Amniotic stem cell (primary cell): ENCODE measurements at places on chromosomes 7 and 10.

DNA sequence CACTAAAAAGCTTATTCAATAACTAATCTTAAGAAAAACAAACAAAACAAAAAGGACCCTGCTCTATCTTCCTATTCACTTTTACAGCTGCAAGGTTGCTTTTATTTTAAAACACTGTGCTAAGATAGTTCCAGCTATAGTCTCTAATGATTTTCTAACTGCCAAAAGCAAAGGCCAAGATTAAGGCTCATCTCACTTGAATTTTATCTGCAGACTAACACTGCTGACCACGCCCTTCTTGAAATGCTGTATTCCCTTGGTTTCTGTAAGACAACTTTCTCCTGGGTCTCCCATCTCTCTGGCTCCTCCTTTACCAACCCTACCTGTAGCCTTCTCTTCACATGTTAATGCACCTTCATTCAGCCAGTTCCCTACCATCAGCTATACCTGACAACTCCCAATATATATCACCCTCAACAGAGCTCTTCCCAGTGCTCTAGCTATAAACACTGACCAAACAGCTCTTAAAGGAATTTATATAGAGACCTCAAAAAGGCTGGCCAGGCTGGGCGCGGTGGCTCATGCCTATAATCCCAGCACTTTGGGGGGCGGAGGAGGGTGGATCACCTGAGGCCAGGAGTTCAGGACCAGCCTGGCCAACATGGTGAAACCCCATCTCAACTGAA, 11.7 kb downstream of the SRPK2 start:
- no peak for DNase-seq

DNA sequence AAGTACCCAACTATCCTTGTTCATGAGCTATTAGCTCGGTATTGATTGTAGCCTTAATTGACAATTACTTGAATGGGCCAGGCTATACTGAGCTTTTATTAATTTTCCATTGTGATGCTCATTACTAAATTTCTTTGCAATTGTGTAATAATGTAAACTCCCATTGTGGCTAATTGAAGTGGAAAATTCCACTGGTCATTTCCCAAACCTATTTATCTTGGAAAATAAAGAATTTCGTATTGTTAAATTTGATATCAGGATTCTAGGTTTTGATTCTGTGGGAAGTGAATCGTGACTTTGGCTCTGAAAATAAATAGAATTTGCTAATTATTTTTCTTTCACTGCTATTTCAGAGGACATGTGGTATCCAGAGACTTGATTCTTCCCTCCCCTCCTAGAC, 111.0 kb downstream of the RTKN2 start:
- DNase-seq, result no peak

DNA sequence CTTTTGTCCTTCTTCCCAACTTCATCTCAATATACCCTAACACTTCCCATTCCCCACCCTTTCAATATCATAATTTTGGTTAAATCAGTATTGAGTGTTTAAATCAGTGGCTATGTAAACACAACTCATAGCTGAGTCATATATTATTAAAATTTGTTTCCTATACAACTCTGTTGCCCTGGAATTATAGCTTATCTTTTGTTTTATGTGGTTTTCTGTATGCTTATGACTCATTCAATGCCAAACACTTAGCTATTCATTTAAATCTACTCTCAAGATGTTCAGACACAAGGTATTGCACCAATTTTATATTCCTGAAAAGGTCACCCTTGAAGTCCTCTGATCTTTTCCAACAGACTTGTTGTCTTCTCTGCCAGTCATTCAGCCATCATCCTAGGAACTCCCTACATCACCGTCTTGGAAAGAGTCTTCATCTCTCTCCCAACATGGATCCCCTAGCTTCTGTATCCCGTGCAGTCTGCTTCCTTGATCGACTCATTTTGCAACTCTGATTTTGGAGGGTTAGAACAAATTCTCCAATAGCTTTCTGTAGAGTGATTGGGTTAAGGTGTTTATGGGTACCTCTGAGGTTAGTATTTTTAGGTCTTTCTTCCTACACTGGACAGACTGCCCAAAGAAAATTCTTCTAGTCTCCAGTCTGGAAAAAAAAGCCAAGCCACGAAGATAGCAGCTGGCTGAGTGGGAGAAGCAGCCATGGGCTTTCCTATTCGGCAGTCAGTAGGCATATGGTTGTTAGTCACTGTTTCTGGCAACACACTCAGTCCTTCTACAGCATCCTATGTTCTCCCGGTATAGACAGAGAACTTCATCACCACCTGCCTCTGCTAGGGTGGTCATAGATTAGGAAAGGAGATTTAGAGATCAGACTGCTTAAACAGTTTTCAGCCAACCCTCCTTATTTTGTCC, 102.1 kb downstream of the CRPPA start:
- DNase-seq, result no peak

DNA sequence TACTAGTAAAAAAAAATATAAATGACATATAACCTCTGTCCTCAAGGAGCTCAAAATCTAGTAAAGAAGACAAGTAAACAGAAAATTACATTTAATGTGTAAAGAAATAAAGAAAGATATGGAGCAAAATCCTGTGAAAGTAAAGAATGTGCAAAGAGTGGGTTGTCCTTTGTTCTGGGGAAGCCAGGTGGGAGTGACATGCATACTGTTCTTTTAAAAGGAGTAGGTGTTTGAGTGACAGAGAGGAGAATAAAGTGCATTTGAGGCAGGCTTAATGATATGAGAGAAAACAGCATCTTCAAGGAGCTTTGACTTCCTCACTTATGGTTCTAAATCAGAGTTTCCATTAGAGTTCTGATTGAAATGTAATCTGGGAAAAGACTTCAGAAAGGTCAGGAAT, 22.0 kb downstream of the OR6V1 start:
- no peak for DNase-seq

- DNase-seq, result no peak
These were observed 167.9 kb downstream of the FRMD4A start for GRCh38 chr10:14162629-14163344.

DNA sequence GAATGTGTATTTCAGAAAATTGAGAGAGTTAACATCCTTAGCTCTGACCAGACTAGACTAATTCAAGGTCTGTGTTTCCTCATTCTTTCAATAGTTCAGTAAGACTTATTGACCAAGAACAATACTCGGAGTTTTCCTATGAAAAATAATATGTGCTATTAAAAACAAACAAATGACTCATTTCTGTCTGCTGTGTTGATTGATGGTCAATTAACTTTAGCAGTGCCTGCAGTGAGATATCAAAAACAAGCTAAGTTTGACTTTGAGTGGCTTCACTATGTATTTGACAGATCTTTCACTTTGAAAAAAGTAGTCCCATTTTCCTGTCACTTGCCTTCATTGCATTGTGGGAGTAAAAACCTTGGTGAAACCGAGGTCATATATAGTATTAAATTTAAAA, 91.0 kb downstream of the GNAT3 start:
- no peak for DNase-seq

DNA sequence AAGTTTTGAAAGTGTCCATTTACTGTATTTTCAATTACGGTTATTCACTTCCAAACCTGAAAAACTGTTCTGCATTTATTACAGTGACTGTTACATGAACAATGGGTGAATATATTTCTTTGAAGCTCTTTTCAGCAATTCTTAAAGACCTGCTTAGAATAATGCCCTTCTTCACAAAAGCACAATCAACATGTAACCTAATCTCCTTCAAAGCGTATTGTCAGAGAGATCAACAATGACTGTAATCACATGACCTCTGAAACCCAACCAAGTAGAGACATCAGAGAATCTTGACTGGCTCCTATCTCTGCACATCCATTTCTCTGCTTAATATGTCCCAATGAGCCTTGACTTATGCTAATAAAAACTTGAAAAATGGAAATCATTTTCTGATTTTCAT, 126.7 kb downstream of the NRCAM start:
- DNase-seq, result no peak

DNA sequence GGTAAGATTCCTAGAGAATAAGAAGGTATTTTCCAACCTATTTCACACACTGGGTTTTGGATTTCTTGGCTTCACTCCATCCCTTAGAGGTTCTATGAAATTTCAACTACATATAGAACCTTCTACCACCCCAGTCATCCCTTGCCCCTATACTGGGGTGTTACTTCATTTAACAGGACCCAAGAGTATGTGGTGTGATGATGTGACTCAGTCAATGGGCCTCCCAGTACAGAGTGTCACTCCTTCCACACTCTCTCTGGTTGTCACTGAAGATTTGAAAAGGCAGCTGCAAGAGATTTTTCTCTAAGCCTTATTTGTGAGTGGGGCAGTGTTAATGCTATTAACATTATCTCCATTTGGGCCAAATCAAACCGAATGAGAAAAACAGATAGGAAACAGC, 33.5 kb downstream of the FGFBP3 start:
- DNase-seq, result no peak

DNA sequence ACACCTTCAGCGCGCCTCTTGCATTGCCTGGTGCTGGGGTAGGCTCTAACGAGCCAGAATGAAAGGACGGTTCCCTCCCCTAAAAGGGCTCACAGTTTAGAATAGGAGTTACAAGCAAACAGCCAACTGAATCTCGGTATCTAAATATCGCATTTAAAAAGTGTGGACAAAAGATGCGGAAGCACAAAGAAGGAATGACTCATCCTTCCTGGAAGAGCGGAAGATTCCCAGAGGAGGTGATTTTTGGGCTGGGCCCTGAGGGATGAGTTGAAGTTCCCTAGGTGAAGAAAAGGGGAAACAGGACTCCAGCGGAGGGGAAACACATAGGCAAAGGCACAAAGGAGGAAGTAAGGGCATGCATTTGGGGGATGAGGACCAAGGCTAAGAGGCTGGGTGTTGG, 29.9 kb downstream of the SRRM3 start:
- DNase-seq, result no peak

DNA sequence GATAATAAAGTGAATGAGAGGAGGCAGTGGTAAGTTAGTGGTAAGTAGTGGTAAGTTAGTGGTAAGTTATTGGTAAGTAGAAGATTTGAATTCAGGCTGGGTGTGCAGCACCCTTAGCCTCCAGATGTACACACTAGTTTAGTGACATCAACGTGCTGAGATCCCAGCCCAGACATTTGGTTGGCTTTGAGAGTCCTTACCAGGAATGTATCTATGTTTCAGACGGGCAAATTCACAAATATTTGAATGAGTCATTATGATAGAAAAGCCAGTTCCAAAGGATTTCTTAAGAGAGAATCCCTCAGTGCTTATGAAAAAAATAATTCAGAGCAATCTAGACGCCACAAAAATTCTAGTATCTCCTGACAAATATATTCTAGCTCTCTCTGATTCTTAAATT, 70.0 kb downstream of the ARL4A start:
- DNase-seq, result peak; percentile 67

DNA sequence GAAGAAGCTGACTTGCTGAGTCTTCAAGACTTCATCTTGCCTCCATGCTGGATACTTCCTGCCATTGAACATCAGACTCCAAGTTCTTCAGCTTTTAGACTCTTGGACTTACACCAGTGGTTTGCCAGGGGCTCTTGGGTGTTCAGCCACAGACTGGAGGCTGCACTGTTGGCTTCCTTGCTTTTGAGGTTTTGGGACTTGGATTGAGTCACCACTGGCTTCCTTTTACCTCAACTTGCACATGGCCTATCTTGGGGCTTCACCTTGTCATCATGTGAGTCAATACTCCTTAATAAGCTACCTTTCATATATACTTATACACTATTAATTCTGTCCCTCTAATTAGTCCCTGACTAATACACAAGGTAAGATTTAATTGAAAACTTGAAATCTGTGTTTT, 361.7 kb upstream of the SEMA3C start:
- no peak for DNase-seq

- DNase-seq, result no peak
These were observed 12.5 kb downstream of the PRF1 start for GRCh38 chr10:70589762-70590654.

- no peak for DNase-seq
These were observed 97.5 kb downstream of the TCF7L2 start for GRCh38 chr10:113047605-113047962.

- no peak for DNase-seq
These were observed 219.7 kb upstream of the STK17A start for GRCh38 chr7:43363035-43363791.

GRCh38 chr10:91779011-91779605, 19.1 kb upstream of the TNKS2 start:
- no peak for DNase-seq

GRCh38 chr7:157401567-157402387, 65.0 kb downstream of the DNAJB6 start:
- no peak for DNase-seq

DNA sequence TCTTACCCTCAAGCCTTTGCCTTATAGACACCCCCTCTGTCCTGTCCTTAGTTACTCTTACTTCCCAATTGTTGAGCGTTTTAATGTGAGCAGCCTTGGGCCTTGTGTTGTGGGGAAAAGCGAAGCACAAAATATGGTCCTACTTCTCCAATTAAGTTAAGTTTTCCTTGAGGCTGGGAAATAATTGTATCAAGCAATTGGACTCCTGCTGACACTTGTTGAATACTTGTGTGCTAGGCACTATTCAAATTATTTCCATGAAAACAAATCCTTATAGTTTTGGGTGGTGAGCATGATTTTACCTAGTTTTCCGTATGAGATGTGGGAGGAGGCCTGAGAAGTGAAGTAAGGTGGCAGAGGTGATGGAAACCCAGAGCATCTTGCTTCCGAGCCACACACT, 5.4 kb upstream of the ZNF783 start:
- DNase-seq, result no peak

GRCh38 chr7:133958822-133959221, 168.3 kb upstream of the LRGUK start:
- no peak for DNase-seq

- DNase-seq, result no peak
These were observed 58.8 kb upstream of the AGMO start for GRCh38 chr7:15620491-15621185.

- DNase-seq, result no peak
These were observed 9.2 kb upstream of the GSAP start for GRCh38 chr7:77425101-77426051.

DNA sequence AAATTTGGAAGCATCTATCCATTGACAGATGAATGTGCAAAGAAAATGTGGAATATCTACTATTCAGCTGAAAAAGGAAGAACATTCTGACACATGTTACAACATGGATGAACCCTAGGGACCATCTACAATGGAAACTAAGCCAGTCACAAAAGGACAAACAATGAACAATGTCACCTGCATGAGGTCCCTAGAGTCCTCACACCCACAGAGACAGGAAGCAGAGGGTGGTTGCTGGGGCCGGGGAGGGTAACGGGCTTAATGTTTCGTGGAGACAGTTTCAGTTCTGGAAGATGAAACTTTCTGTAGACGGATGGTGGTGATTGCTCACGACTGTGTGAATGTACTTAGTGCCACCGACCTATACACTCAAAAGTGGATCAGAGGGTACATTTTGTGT, 282.9 kb downstream of the ADARB2 start:
- no peak for DNase-seq

- no peak for DNase-seq
These were observed 109.8 kb upstream of the NOBOX start for GRCh38 chr7:144513334-144513733.

DNA sequence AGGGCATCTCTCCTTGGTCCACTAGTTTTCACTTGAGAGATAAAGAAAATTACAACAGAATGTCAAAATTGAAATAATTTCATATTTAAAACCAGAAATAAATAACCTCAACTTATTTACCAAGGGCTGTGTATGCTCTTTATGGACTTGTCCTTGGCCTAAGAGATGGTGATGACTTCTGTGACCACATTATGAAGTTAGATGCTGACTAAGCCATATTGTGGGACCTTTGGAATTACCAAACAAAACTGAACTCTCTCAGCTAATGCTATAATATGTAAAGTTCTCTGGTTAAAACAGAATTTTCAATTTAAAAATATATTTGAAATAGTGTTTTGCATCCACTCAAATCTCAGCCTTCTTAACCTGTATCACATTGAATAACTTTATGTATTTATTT, 38.9 kb downstream of the CALCR start:
- DNase-seq, result no peak
